ENCODE measurements at places on chromosomes 5 and 9.

GRCh38 chr9:80881320-80881719, 808.0 kb downstream of the TLE1 start:
- H3K27ac ChIP-seq, result no peak overlapping the region
- no peaks in the 10 kb centered on the region for H3K36me3 ChIP-seq
- no peak overlapping the region for H3K4me3 ChIP-seq

DNA sequence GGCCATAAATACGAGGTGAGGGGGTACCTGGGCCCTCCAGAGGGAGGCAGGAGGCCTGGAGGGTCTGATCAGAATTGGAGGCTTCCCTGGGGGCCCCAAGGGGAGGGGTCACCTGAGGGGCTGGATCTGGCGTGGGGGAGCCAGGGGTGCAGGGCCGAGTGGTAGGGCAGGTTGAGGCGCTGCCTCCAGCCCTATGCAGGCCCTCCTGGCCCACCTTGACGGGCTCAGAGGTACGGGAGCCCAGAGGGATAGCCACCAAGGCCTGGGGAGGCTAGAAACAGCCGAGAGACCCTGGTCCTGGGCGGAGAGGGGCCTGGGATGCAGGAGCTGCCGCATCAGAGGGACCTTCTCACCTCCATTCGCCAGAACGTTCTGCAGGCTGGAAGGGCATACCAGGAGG, 24.3 kb downstream of the LHX3 start:
- DNase-seq, result no peak
- H3K36me3 ChIP-seq, result no peaks in the 10 kb centered on the region
- H3K27me3 ChIP-seq, result peaks cover 42% of the 10 kb centered on the region
- H3K4me1 ChIP-seq, result no peaks in the 10 kb centered on the region
- H3K4me3 ChIP-seq, result no peak overlapping the region
- no peak overlapping the region for H3K27ac ChIP-seq

GRCh38 chr9:122453677-122454135, 24.0 kb downstream of the OR1J1 start:
- no peak overlapping the region for H3K4me3 ChIP-seq
- DNase-seq, result no peak
- no peaks in the 10 kb centered on the region for H3K4me1 ChIP-seq

GRCh38 chr5:56259002-56259511, 25.9 kb upstream of the ANKRD55 start:
- H3K27me3 ChIP-seq, result no peaks in the 10 kb centered on the region
- H3K27ac ChIP-seq, result no peak overlapping the region
- H3K4me3 ChIP-seq, result no peak overlapping the region
- no peaks in the 10 kb centered on the region for H3K4me1 ChIP-seq
- no peak for DNase-seq

All from stimulated activated naive B cell treated with anti-CD40 and anti-IgM and Interleukin-4, amounts not matched to agents 10 μg/mL and 1 μg/mL and 100 μg/mL, for 72 hours (primary cell).